ENCODE measurements at places on chromosomes 5 and 9.

GRCh38 chr5:96648023-96648422 is 14.2 kb upstream of the CAST start:
- DNase-seq, result no peak

DNA sequence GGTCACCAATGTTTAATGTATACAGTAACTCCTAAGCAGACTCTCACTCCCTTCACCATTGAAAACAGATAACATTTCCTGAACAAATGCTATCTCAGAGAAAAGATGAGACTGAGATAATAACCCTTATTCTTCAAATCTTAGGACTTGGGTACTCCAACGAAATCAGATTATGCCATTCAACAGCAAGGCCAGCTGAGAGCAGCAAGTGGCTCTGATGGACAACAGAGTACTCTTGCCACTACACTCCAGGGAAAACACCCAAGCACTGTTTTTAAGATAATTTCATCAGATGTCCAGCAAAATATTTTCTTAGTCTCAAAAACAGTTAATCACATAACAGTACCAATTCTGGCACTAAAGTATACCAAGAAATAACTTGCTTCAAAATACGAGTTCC is 10.1 kb downstream of the PPP2CA start:
- DNase-seq, result no peak

GRCh38 chr5:17005107-17005828 is 69.2 kb upstream of the MYO10 start:
- no peak for DNase-seq

DNA sequence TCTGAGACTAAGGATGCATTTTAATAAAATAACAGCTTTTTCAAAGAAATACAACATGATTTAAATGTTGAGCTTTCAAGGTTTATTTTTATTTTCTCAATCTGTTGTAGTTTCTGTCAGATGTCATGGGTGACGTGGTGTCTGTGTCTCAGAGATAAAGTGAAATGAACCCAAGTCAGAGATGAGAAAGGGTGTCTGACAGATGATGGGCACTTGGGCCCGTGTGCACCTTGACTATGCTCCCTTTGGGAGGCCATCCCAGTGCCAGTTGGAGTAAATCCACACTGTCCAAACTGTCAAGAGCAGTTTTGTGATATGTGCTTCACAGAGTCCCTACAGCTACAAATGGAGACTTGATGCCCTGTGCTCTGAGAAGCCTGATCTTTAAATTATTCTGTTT is 536.9 kb upstream of the FAM174A start:
- DNase-seq, result no peak

GRCh38 chr9:85898332-85898731 is 42.6 kb upstream of the NAA35 start:
- DNase-seq, result no peak

DNA sequence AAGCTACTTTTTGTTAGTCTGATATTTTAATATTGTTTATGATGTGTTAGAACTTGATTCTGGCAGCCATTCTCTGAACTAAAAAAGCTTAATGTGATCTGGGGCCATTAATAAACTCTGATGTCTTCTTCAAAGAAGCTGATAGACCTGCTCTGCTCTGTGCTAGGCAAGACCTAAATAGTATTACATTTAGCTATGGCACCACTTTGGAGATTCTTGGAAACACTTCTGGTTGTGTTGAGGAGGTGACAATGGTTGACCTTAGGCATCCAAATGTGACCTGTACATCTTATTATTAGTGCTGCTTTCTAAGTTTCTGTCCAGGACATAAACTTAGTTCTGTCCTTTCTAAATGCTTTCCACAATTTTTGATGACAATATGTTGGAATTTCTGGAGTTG is 21.7 kb upstream of the SCGB3A2 start:
- no peak for DNase-seq

DNA sequence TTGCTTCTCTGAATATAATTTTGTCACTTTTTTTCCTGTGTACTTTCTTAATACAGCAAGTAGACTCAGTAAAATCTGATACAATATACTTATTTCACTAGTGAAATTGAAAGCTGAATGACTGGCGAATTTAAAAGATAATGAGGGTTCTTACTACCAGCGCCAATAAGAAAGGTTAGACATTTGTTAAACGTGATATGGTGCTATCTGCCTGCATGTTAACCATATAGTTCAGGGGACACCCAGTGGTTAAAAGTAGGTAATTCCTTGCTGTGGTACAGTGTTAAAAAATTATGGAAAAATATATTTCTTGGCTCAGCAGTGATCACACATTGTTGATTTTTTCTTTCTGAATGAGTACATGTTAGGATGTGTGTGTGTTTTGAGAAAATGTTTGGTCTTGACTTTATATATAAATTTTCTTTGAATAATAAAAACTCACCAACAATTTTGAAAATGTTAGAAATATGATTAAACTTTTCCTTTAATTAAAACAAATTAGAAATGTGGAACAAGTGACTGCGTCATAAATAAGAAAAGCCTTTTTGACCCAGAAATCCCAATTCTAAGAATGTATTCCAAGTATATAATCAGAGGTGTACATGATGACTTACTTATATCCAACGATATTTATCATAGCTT is 25.8 kb downstream of the CAST start:
- no peak for DNase-seq

GRCh38 chr9:93968451-93969327 is 13.5 kb upstream of the BARX1 start:
- no peak for DNase-seq

GRCh38 chr9:90975781-90976538 is 174.3 kb downstream of the SYK start:
- DNase-seq, result no peak

DNA sequence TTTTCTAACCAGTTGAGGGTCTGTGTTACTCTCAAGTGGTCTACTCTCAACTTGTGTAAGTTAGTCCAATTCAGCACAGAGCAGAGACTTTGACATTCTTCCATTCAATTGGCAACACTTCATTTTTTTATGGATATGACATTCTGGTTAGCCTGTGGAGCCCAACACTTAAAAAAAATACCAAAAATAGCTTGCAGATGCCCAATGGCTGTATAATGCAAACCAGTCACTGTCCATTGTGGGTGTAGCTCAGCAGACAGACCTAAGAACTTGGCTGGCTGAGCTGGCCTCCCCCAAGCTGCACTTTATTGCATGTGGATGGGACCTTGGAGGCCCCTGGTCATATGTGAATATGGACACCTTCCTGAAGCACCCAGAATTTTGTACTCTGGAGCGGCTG is 103.2 kb downstream of the DPYSL3 start:
- DNase-seq, result no peak

DNA sequence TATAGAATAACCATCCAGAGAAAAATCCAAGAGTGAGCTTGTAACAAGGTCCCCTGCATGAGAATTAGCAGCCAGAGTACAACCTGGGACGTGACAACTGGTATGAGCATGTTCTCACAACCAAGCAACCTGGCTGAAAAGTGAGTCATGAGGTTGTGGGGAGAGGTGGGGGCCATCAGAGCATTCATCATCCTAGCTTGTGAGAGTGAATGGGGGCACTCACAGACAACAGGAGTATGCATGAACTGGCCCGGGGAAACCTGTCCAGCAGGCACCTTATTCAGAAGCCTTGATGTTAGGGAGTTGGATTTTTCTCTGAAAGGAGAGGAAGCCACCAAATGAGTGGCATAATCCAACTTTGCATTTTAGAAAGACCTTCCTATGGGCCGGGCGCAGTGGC is 113.0 kb downstream of the FRMD3 start:
- DNase-seq, result no peak

- no peak for DNase-seq
These were observed 208.8 kb upstream of the TAS2R1 start for GRCh38 chr5:9838916-9839315.

DNA sequence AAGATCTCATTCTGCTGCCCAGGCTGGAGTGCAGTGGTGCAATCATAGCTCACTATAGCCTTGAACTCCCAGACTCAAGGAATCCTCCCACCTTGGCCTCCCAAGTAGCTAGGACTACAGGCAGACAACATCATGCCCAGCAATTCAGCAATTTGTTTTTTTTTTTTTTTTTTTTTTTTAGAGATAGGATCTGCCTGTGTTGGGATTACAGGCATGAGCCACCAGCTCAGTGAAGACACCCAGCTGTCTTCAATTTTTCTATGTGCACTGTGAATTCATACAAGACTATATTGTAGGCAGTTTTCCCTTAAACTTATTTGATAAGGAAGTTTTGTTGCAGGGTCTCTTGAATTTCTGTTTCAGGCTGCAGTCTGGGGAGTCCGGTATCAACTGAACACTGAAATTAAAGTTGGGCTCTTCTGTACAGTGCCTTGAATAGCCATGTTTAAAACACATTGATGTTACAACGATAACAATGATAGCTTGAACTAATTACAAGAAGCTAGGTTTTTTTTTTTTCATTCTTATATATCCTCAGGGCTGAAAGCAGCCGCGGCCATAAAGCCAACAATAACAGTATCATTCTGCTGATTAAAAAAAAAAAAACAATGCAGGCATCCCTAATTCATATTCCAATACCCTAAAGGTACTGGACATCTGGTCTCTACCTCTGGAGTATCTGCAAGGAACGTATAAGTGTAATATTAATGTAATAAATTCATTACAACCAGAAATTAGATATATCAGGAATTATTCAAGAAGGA is 63.5 kb downstream of the MPDZ start:
- no peak for DNase-seq

DNA sequence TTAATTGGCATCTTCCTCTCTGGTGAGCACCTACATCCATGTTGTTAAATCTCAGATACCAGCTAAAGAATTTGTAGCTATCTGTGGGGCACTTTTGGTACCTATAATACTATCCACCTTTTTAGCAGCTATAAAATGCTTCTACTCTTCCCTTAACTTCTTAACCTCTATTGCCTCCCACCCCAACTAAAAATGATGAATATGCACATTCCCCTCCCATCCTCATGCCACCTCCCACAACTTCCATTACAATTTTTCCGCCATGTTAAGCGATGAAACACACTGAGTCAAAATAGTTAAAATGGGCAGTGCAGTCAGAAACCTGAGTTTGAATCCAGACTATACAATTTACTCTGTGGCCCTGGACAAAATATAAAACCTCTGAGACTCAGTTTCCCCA is 10.1 kb downstream of the SSBP2 start:
- no peak for DNase-seq

GRCh38 chr5:88815050-88815789 is 67.8 kb downstream of the MEF2C start:
- no peak for DNase-seq

DNA sequence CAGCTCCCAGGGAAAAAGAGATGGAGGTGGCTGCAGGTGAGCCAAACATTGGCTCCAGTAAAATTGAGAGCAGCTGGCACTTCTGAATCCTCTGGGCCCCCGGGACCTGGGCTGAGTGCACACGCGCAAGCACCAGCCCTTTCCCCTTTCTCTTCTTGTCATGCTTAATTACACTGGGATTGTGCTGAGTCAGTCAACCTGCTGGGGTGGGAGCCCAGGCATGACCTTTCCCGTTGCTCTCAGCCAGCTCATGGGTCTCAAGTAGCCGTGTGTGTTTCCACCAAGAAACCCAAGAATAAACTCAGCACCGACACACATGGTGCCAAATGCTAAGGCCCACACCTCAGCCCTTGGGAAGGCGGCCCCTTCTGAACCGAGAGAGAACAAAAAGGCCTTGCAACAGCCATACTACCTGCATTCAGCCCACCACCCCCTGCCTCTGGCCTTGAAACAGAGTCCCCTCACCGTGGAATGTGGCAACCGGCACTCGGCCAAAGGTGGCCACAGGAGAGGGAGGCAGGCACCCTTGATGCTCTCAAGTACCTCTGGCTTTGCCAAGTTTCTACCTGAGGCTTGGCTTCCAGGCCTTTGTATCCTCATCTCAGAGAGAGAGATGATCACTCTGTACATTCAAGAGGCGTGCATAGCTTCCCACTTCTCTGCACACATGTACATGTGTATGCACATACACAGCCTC is 28.1 kb downstream of the SLIT3 start:
- no peak for DNase-seq

DNA sequence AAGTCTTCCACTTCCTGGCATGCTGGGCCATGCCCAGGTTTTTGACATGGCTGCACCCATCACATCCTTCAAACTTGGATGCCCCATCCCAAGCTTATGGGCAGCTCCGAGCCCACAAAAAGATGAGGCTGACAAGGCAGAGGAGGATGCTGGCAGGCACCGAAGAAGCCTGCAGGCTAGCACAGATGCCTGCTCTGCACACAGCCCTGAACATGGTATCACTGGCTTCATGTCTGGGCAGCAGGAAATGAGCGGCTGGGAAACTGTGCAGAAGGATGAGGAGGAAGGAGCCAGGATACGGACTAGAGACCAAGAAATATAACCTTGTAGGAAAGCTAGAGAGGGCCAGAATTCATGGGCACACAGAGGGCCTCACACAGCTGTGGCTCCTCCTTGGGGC is 14.8 kb downstream of the CAMK2A start:
- no peak for DNase-seq

GRCh38 chr5:17852740-17853139 is 218.5 kb downstream of the TAF11L14 start:
- no peak for DNase-seq

DNA sequence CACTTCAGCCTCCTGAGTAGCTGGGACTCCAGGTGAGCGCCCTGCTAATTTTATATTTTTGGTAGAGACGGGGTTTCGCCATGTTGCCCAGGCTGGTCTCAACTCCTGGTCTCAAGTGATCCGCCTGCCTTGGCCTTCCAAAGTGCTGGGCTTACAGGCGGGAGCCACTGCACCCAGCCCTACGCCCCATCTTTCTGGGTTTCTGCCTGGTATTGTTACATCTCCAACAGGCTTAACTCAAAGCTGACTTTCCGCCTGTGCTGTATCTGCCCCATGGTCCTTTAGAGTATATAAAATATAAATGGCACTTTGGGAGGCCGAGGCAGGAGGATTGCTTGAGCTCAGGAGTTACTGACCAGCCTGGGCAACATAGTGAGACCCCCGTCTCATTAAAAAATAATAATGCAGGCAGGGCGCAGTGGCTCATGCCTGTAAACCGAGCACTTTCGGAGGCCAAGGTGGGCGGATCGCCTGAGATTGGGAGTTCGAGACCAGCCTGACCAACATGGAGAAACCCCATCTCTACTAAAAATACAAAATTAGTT is 36.5 kb upstream of the GLDC start:
- no peak for DNase-seq

- no peak for DNase-seq
These were observed 405.9 kb downstream of the KIAA0825 start for GRCh38 chr5:94212476-94212875.

DNA sequence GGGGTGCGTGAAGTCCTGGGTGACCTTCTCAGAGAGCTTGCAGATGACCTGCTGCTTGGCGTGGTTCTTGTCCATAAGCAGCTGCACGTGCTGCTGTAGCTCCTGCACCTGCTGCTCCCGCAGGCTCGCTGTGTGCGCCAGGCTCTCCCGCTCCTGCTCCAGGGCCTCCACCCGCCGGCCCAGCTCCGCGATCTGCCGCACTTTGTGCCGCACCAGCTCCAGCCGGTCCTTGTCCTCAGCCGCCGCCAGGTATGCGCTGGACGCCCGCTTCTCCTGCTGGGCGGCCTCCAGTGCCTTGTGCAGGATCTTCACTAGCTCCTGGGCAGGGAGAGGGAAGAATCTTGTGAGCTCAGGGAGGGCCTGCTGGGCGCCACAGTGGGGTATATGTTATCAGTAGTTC is 28.5 kb upstream of the CORO2A start:
- no peak for DNase-seq
